Thoracic aorta (tissue), 2 donors: ENCODE measurements at places on chromosomes 4 and X.
A peak's percentile ranks its signal among the peaks of the same experiment; 100 is the strongest.

DNA sequence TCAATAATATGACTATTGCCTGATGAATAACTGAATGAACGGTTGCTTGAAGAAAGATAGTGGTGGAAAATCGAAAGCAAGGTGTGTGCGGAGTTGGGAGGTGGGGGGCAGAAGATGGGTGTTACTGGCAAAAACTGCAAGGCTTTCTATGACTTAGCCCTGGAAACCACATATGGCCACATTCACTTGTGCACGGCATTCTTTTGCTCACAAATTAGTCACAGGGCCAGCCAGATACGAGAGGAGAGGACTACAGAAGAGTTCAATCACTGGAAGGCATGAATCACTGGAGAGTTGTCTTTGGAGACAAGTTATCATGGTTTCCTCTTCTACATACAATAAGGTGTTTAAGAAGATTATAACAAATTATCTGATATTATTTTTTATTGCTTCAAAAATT lies 626.5 kb upstream of the CPEB2 start:
- no peak overlapping the region for H3K4me3 ChIP-seq
- DNase-seq, result no peak
- no peak overlapping the region for H3K27ac ChIP-seq
- no peaks in the 10 kb centered on the region for H3K36me3 ChIP-seq

DNA sequence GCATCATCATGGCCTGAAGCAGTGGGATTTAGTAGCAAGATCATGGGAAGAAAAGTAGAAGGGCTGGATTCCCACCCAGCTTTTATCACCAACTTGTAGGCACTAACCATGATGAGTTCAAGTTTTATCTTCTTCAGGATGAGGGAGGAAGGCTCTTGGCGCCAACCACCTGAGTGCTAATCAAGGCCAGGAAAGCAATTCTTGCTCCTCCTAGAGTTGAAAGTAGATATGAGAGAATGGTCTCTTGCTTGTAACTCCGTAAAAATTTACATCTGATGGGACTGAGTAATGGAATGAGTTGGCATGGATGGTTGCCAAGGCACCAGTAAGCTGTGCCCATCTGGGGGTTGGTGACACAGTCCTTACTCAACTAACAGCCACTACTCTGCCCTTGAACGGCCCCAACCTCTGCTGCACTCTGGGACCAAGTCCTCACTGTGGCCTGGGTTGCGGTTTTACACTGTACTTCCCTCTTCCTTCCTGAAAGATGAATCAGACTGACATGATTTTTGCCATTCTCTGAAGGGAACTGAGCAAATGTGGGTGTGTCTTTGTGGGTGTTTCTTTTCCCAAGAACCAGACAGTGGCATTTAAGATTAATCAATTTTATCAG lies 39.4 kb upstream of the NDP start:
- DNase-seq, result peak; percentile 7
- no peak overlapping the region for H3K4me3 ChIP-seq
- no peaks in the 10 kb centered on the region for H3K27me3 ChIP-seq
- no peak overlapping the region for H3K27ac ChIP-seq
- H3K4me1 ChIP-seq, result no peaks in the 10 kb centered on the region

DNA sequence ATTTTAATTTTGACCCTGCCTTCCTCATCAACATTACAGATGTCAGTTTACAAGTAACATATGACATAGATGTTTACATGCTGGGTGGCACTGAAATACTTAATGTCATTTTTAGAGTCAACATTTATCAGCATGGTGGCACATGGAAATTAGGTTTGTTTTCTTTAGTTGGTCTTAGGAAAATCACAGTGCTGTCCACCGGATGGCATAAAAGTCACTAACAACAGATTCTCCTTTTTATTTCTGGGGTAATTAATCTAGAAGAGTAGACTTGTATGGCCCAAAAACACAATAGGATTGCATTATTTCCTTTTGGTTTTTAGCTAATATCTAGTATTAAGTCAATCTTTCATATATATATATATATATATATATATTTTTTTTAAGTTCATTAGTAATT lies 88.6 kb upstream of the HHIP start:
- no peak overlapping the region for H3K4me3 ChIP-seq
- H3K27me3 ChIP-seq, result no peaks in the 10 kb centered on the region
- peaks cover 3% of the 10 kb centered on the region for H3K4me1 ChIP-seq
- no peak overlapping the region for H3K27ac ChIP-seq
- DNase-seq, result no peak

- no peak overlapping the region for H3K4me3 ChIP-seq
- H3K27ac ChIP-seq, result no peak overlapping the region
- no peaks in the 10 kb centered on the region for H3K4me1 ChIP-seq
- no peaks in the 10 kb centered on the region for H3K36me3 ChIP-seq
- no peaks in the 10 kb centered on the region for H3K27me3 ChIP-seq
Measured at GRCh38 chr4:92988301-92988700, 684.5 kb downstream of the GRID2 start.

- no peak overlapping the region for H3K4me3 ChIP-seq
- peaks cover 20% of the 10 kb centered on the region for H3K4me1 ChIP-seq
- no peaks in the 10 kb centered on the region for H3K27me3 ChIP-seq
- peak overlapping the region; percentile 61 for H3K27ac ChIP-seq
Measured at GRCh38 chrX:11462136-11462535, 168.9 kb downstream of the AMELX start.

DNA sequence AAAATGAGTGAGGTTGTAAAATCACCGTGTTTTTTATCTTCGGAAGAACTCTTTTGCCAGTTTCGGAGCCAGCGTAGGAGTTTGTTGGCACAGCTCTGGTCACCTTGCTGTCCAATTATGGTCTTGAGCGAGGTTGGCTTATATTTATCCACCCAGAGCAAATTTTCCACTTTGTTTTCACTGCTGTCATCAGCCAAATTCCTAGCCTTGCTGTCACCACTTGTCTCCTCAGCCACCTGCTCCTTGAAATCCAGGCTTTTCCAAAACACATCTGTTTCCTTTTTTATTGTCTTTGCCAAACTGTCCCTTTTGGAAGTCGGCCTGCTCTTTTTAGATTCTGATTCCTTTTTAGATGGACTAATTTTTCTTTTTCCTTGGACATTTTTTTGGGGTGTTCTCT lies 57.6 kb downstream of the RFC1 start:
- H3K4me3 ChIP-seq, result no peak overlapping the region
- peak overlapping the region; percentile 70 for H3K27ac ChIP-seq
- peaks cover 17% of the 10 kb centered on the region for H3K36me3 ChIP-seq
- DNase-seq, result no peak
- H3K27me3 ChIP-seq, result no peaks in the 10 kb centered on the region
- H3K4me1 ChIP-seq, result peaks cover 4% of the 10 kb centered on the region

DNA sequence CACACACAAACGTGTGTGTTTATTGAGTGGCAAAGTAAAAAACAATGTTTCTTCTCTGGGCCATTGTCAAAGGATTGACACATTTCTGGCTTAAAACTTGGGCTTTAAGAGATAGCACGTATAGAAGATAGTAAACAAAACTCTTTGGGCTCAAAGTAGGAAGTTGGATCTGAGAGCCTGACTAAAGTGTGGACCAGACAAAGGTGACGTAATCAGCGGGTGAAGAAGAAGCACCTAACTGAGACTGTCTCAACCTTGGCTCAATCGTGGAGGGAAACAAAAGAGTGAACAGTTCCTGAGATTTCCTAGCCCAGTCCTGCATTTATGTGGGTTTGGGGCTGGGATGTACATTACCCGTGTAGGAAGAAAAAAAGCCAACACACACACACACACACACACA lies 13.7 kb downstream of the PFKFB1 start:
- H3K27ac ChIP-seq, result no peak overlapping the region
- H3K27me3 ChIP-seq, result no peaks in the 10 kb centered on the region
- H3K36me3 ChIP-seq, result no peaks in the 10 kb centered on the region
- no peak for DNase-seq

DNA sequence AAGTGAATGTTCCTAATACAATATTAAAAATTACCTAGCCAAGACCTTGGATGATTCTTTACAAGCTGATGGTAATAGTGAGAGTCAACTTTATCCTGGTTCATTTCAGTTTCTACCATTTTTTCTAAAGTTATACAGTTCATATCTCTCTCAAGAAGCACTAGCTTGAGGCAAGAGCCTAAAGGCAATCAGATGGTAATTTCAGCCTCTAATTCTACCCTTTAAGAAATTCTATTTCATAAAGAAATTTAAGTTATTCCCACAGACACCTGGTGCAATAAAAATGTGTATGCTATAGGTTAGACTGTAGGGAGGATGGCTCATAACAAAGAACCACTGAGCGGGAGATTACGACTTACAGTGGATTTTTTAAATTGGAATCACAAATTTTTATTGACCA lies 984.2 kb upstream of the ADGRL3 start:
- no peaks in the 10 kb centered on the region for H3K4me1 ChIP-seq
- no peak for DNase-seq
- H3K27me3 ChIP-seq, result no peaks in the 10 kb centered on the region
- H3K4me3 ChIP-seq, result no peak overlapping the region
- H3K36me3 ChIP-seq, result no peaks in the 10 kb centered on the region
- H3K27ac ChIP-seq, result no peak overlapping the region

DNA sequence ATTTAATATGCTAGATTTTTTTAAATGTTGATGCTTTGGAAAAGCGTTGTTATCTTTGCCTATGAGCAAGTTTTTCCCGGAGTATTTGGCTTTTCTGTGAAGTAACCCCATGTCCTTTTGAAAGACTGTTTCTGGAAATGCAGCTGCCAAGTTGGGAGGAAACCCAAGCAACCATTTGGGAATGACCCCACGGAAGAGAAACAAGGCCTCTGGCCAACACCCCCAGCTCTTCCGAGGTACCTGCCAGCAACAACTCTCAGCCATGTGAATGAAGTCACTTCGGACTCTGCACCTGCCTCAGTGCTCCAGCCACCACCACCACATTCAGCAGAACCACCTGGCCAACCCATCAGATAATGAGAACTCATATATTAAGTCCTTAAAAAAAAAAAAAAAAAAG lies 36.2 kb upstream of the DHRSX start:
- no peak for DNase-seq
- H3K36me3 ChIP-seq, result no peaks in the 10 kb centered on the region
- no peak overlapping the region for H3K27ac ChIP-seq
